ENCODE measurements at places on chromosomes 1 and 21. TPM values are rescaled to one million over a fixed set of nuclear protein-coding genes. Genes with fewer than 3 reads are reported as not detected.

Gene TFF3
- total RNA-seq: not detected

Gene ADAMTS5
- total RNA-seq: not detected

DNA sequence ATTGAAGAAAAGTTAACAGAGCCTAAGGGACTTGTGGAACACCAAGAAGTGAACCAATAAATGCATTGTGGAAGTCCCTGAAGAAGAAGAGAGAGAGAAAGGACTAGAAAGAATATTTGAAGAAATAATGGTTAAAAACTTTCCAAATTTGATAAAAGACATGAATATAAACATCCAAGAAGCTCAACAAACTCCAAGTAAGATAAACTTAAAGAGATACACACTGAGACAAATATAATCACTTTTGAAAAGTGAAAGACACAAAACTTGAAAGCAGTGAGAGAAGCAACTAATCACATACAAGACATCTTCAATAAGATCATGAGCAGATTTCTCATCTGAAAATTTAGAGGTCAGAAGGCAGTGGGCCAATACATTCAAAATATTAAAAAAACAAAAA lies 91.2 kb downstream of the MPZL1 start:
- DNase-seq: no peak

Gene LCE2C
- total RNA-seq: not detected

Gene SPRR5
- total RNA-seq: not detected

DNA sequence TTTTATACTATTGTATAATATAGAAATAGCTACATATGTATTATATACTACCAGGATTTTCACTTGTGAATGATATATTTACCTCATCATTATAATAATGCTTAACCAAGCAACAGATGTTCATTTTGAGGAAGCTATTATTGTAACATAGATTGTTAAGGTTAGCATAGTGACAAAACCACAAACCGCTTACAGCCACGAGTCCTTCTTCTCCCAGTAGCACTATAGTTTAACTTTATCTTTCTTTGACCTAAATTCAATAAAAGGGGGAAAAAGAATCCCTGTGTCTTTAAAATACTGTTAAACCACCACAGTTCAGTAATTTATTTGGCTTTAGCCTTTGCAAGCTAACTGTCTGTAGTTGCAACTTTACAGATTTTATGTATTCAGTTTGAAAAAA lies 1039.4 kb upstream of the B3GALT2 start:
- DNase-seq: no peak

GRCh38 chr21:17674106-17674505 lies 61.4 kb upstream of the BTG3 start:
- no peak for DNase-seq

GRCh38 chr1:119715542-119715941 lies 3.8 kb downstream of the PHGDH start:
- no peak for DNase-seq

DNA sequence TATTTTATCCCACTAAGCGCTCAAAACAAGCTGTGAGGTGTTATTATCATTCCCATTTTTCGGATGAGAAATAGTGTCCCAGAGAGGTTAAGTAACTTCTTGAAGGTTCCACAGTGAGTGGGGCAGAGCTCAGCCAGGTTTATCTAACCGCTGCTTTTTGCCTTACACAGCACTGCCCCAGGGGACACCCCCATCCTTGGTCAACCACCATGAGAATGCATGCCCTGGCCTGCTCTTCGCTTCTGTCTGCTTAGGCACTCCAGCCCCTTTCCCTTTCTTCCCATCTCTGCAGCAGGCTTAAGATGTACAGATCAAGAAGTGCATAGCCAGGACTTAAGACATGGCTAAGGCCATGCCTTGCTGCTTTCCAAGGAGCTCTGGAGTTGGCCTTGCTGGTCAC lies 159.0 kb upstream of the CD34 start:
- no peak for DNase-seq

Gene LCE1A
- total RNA-seq: not detected

DNA sequence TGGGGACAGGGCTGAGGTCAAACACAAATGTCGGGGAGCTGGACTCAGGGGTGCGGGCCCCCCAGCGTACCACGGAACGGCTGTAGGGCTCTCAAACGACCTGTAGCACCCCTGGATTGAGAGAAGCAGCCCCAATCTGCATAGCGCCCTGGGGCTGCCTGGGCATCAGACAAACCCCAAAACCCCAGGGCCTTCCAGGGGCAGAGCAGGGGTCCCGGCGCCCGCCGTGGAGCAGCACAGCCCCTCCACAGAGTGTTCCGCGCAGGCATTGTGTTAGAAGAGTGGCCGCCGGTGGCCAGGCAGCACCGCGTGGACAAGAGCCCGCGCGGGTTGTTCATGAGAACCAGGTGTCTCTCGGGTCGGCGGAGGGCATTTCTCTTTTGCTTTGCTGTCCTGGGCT lies 64.2 kb upstream of the ARHGEF16 start:
- DNase-seq: no peak

Gene PEAR1
- 0.09 TPM for total RNA-seq

- no peak for DNase-seq
Measured at GRCh38 chr1:28898405-28898881, 15.9 kb upstream of the EPB41 start.

GRCh38 chr1:209198961-209199750 lies 384.4 kb upstream of the CAMK1G start:
- no peak for DNase-seq

DNA sequence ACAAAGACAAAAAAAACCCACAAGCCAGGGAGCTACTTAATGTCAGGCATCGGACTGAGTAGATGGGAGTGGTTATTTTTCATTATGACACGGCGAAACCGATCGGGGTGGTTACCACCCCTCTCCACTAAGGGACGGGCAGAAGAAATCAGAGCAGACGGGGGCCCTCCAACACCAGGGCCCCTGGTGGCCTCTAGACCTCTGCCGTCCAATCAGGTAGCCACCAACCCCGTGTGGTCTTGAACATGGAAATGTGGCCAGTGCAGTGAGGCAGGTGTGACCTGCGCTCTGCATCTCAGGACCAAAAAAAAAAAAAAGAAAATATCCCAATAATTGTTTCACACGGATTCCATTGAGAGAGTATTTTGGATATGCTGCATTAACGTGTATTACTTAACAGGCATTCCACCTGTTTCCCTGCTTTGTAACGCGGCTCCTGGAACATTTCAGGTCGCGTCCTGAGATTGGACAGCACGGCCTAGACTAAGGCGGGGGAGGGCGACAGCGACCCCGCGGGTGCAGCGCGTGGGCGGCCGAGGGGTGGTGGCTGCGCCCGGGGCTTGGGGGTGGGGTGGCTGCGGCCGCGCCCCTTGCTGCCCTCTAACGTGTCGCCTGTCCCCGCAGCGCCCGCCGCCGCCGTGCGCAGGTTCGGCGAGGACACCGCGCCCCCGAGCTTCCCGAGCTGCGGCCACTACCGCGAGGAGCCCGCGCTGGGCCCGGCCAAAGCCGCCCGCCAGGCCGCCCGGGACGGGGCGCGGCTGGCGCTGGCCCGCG lies 48.3 kb downstream of the SIM2 start:
- no peak for DNase-seq

Gene RGL1
- 3.2 TPM for total RNA-seq

- no peak for DNase-seq
Measured at GRCh38 chr21:31555741-31556191, 103.7 kb upstream of the SOD1 start.

Gene KCNJ9
- not detected for total RNA-seq

DNA sequence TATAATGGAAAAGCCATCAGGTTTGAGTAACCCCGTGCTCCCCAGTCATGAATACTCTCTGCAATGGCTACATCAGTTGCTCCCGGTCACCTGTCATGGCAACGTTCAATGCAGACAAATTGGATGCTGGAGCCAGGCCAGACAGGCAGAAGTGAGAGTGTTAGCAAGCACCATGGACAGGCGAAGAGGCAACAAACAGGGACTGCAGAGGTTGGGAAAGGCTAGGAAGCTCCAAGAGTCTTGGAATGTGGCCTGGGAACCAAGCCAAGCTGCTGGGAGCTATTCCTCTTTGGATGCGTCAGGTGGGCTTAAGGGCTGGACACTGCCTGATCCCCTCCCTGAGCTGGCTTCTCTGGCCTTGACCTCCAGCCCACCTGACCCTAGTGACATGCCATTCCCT lies 102.9 kb downstream of the ACTL8 start:
- DNase-seq: no peak

GRCh38 chr1:27161594-27161993 lies 6.7 kb upstream of the SLC9A1 start:
- DNase-seq: no peak

DNA sequence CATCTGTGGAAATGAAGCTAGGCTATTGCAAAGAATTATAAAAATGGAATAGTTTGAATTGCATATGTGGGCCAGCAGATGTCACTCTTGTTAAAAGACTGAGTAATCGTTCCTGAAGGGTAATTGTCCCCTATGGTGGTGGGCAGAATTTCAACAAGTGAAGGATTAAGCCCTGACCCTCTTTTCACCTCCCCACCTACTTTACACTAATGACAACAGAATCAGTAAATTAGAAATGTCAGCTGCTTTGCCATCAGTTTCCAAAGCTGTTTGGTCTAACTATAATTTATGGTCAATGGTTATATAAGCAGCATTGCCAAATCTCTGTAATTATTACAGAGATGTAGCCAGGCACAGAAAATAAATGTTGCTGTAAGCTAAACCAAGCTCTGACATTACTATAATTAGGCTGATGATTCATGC lies 898.6 kb downstream of the AMY1C start:
- no peak for DNase-seq

- DNase-seq: peak; percentile 24
Measured at GRCh38 chr1:99820546-99820945, 29.6 kb upstream of the AGL start.

GRCh38 chr1:160466961-160467360 lies 56.1 kb downstream of the SLAMF6 start:
- no peak for DNase-seq

- DNase-seq: no peak
Measured at GRCh38 chr1:89767618-89768017, 53.2 kb upstream of the LRRC8D start.

Gene RNF19B
- total RNA-seq: 11.5 TPM

Gene OR2L2
- 0.23 TPM for total RNA-seq

DNA sequence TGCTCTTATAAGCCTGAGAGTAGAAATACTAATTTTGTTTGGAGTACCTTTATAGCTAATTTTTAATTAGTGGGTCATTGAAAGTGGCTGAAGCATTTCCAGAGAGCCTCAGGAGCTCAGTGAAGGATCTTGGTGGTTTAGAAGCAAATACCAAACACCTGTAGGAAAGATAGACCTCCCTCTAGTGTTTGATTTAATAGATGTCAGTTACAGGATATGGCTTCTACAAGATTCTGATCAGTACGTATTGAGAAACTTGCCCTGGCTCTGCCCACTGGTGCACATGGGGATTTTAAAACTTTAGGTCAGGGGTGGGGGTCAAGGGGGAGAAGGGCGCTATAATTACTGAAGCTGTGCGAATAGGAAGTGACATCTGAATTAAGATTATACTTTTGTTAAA lies 122.2 kb downstream of the POU2F1 start:
- no peak for DNase-seq

Gene INKA2
- 4.4 TPM for total RNA-seq

DNA sequence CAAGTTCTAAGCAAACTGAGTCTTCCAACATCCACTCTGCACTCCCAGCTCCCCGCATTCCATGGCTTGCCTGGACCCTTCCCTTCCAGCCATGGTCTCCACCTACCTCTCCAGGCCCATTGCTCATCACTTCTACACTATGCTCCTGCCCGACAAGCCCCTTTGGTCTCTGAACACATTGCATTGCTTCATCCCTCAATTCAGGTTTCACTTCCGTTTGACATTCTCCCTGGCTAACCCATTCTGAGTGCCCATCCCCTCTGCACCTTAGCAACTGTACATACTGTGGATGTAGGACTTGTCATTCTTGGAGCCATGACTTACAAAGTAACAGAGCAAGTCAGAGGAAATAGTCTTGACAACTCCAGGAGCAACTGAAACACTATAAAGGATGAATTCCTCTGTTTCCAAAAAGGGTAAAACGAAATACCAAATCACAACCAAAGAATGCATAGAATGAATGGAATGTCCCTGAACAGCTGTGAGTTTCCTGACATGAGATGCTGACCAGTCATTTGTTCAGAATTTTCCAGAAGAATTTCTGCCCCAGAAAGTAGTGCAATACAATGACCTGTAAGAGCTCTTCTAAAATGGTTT lies 66.7 kb downstream of the KCNJ6 start:
- no peak for DNase-seq

- no peak for DNase-seq
Measured at GRCh38 chr1:112727716-112728115, 12.6 kb upstream of the PPM1J start.

DNA sequence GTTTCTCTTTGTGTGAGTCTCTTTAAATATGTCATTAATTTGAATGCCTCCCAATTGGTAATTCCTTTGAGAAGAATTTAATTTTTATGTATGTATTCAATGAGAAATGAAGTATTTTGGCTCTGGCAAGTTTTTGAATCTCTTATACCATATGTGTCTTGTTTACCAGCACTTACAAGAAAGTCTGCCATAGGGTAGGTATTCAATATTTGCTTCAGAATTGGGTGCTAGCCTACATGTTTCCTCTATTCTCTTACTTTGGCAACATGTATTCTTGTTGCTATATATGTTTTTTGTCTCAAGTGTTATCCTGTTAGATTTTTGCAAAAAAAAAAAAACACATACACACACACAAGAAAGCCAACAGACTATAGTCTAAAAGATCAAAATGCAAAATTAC lies 350.5 kb upstream of the PRMT6 start:
- no peak for DNase-seq

Gene SELE
- not detected for total RNA-seq

- DNase-seq: no peak
Measured at GRCh38 chr1:80403471-80403893, 1397.0 kb upstream of the ADGRL4 start.

- DNase-seq: no peak
Measured at GRCh38 chr1:109565241-109565640, 16.8 kb downstream of the GNAI3 start.

Gene TBX19
- 2.9 TPM for total RNA-seq

DNA sequence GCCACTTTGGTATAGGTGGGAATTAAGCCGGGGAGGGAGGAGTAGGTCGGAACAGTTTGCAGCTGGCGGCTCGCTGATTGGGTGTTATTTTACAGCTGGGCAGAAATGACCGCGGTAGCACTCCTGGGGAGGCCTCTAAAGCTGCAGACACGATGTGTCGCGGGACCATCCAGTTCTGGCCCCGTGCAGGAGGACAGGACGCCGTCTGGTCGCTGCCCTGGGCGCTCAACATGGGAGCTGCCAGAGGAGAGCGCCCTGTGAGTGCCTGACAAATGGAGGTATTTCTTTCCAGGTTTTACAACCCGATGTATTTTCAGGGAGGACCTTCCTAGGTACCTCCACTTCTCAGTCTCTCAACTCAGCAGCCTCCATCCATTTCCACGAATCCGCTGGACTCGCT lies 46.2 kb downstream of the CDC7 start:
- no peak for DNase-seq

Gene PRAMEF14
- not detected for total RNA-seq

Gene SLC6A9
- 5.1 TPM for total RNA-seq

Gene OR10Z1
- not detected for total RNA-seq

Gene TFF2
- total RNA-seq: not detected

DNA sequence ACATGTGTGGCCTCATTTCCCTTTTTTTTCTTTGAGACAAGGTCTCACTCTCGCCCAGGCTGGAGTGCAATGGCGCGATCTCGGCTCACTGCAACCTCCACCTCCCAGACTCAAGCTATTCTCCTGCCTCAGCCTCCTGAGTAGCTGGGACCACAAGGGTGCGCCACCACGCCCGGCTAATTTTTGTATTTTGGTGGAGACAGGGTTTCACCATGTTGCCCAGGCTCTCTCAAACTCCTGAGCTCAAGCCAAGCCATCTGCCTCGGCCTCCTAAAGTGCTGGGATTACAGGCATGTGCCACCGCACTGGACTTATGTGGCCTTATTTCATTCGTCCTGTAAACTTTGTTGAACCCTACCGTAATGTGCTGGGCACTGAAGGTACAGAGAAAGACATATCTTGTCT lies 569 bp upstream of the WARS2 start:
- peak; percentile 36 for DNase-seq

Measured in activated naive CD4-positive, alpha-beta T cell treated with anti-CD3 and anti-CD28 coated beads, Interleukin-2, amount 50 U/mL, for 72 hours (primary cell).